ENCODE measurements at places on chromosomes 3 and 15.

GRCh38 chr3:11721479-11721878 lies 77.8 kb upstream of the VGLL4 start:
- no peak overlapping the region for H3K27ac ChIP-seq
- H3K36me3 ChIP-seq = no peaks in the 10 kb centered on the region
- no peak for DNase-seq
- peaks cover 10% of the 10 kb centered on the region for H3K27me3 ChIP-seq

DNA sequence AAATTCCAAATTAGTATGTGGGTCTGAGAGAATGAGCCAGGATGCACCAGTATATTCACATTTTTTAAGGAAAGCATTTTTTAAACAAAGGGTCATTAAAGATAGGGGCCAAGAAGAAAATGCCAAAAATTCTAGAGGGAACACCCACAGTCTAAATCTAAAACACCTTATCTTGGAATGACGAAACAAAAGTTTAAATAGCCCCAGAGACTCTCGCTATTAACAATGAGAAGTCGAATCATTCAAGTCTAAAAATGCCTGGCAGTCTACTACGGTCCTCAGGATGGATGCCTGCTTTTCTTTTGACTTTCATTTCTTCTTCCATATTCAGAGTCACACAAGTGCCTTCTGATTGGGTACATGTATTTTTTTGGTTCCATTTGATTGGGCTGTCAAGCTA lies 66.3 kb downstream of the SSUH2 start:
- H3K36me3 ChIP-seq = no peaks in the 10 kb centered on the region
- H3K27ac ChIP-seq = no peak overlapping the region
- DNase-seq = no peak
- H3K27me3 ChIP-seq = no peaks in the 10 kb centered on the region

- H3K27ac ChIP-seq = peak overlapping the region; percentile 80
- peak overlapping the region; percentile 78 for H3K4me3 ChIP-seq
- peak; percentile 23 for DNase-seq
- H3K27me3 ChIP-seq = peaks cover 12% of the 10 kb centered on the region
Measured at GRCh38 chr3:43285644-43286043, 696 bp upstream of the SNRK start.

GRCh38 chr3:157152930-157153329 lies 7.0 kb downstream of the CCNL1 start:
- peaks cover 29% of the 10 kb centered on the region for H3K4me1 ChIP-seq
- no peaks in the 10 kb centered on the region for H3K27me3 ChIP-seq
- no peak overlapping the region for H3K27ac ChIP-seq
- H3K36me3 ChIP-seq = peaks cover 99% of the 10 kb centered on the region
- H3K4me3 ChIP-seq = no peak overlapping the region
- no peak for DNase-seq

GRCh38 chr3:53080612-53081205 lies 34.8 kb upstream of the SFMBT1 start:
- H3K4me1 ChIP-seq = no peaks in the 10 kb centered on the region
- no peaks in the 10 kb centered on the region for H3K27me3 ChIP-seq
- H3K27ac ChIP-seq = no peak overlapping the region
- no peak overlapping the region for H3K4me3 ChIP-seq
- H3K36me3 ChIP-seq = no peaks in the 10 kb centered on the region
- DNase-seq = no peak

DNA sequence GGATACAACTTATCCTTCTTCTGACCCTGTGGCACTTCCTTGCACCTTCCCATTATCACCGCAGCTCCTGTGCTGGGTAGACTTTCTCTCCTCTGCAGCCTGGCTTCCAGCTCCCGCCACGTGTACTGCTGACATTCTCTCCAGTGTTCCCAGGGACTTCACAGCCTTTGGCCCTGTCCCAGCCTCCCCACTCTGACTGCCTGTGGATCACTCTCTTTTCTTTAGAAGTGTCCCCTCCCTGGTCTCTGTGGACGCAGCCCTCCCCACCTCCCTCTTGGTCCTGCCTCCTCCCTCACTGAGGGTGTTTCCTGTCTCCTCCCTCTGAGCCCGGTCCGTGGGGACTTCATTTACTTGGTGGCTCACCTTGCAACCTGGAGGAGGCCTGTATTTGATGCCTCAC lies 17.4 kb downstream of the PDIA5 start:
- DNase-seq = no peak
- H3K27me3 ChIP-seq = no peaks in the 10 kb centered on the region
- peaks cover 75% of the 10 kb centered on the region for H3K4me1 ChIP-seq
- H3K36me3 ChIP-seq = peaks cover 7% of the 10 kb centered on the region

DNA sequence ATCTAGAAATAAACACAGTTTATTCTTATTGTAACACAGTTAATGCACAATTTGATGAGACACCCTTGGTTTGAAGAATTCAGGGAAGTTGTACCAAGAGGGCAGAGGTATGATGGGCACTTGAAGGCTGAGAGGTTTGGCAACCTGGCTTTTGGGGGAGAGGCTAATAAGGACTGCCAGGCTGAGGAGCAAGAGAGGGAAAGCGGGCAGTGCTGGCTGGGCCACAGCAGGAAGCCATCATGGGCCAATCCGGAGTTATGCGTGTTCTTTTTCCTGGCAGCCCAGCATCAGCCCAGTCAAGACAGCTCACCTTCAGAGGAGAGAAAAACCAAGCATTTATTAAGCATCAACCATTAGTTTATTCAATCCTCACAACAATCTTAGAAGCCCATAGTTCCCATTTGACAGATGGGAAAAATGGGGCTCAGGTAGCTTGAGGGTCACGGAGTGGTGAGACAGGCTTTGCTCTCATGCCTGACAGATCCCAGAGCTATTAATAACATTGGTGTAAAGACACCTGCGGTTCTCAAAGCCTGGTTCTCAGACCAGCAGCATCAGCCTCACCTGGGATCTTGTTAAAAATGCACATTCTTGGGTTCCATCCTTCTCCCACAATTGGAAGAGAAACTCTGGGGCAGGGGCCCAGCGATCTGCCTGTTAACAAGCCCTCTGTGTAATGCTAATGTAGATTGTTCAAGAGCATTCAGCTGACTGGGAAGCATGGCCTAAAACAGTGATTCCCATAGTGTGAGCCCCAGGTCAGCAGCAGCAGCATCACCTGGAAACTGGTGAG lies 183.7 kb downstream of the NTRK3 start:
- no peak for DNase-seq
- no peak overlapping the region for H3K27ac ChIP-seq
- no peaks in the 10 kb centered on the region for H3K4me1 ChIP-seq
- H3K27me3 ChIP-seq = no peaks in the 10 kb centered on the region
- no peaks in the 10 kb centered on the region for H3K36me3 ChIP-seq

- no peaks in the 10 kb centered on the region for H3K36me3 ChIP-seq
- no peak overlapping the region for H3K4me3 ChIP-seq
- no peak overlapping the region for H3K27ac ChIP-seq
- H3K27me3 ChIP-seq = no peaks in the 10 kb centered on the region
- no peaks in the 10 kb centered on the region for H3K4me1 ChIP-seq
- DNase-seq = no peak
Measured at GRCh38 chr3:115859002-115859807, 235.9 kb downstream of the GAP43 start.

DNA sequence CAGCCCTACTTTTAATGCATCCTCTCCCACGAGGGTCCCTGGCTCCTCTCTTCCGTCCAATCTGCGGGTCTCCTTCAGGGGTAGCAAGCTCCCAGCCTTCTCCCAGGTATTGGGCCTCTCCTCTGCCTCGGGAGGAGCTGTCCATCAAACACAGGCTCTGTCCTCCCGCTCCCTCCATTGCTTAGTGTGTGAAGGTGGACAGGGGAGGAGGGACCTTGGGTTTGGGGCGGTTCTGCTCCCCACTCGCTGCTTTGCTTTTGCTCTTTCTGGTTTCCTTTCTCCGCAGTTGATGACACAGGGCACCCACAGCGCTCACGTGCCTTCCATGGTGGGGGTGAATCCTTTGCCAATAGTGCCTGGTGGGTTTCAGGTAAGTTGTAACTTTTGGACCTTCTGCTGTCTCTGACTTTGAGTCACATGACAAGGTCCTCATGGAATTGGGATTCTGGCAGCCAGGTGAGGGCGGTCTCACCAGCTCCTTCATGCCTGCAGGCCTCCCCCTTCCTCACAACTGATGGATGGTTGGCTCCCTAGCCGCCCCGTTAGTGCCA lies 18.9 kb downstream of the MUC20 start:
- H3K36me3 ChIP-seq = no peaks in the 10 kb centered on the region
- no peak for DNase-seq
- peaks cover 1% of the 10 kb centered on the region for H3K27me3 ChIP-seq
- no peak overlapping the region for H3K27ac ChIP-seq
- no peak overlapping the region for H3K4me3 ChIP-seq

DNA sequence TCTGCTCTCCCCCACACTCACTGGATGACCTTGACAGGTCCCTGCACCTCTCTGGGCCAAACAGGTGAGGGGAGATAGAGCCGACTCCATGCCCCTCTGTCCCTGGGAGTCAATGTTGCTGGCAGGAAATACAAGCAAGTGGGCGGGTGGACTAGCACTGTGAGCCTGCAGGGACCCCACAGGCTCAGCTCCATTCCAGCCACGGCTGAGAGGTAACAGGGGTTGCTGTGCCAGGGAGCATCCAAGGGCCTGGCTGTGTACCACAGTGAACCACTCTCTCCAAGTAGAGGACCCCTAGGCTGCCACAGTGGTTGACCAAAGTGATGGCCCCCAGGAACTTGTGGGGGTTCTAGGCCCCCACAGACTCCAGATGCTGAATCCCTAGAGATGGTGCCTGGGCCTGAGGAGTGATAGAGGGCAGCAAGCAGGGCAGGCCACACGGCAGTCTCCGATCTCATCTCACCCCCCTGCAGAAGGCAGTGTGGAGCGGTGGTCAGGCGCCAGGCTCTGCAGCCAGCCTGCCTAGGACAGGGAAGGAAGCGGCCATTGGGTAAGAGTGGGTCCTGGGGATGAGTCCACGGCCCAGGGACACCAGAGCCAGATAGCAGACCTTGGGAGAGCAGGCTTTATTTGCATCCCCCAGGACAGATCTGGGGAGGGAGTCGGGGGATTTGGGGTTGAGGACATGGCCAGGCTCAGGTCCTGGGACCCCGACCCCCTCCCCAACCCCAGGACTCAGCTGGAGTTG lies 3.2 kb downstream of the TNNC1 start:
- H3K4me3 ChIP-seq = no peak overlapping the region
- DNase-seq = no peak
- H3K27me3 ChIP-seq = no peaks in the 10 kb centered on the region
- no peak overlapping the region for H3K27ac ChIP-seq
- no peaks in the 10 kb centered on the region for H3K4me1 ChIP-seq
- H3K36me3 ChIP-seq = no peaks in the 10 kb centered on the region

- no peaks in the 10 kb centered on the region for H3K27me3 ChIP-seq
- DNase-seq = no peak
- no peak overlapping the region for H3K27ac ChIP-seq
- H3K36me3 ChIP-seq = no peaks in the 10 kb centered on the region
- H3K4me3 ChIP-seq = no peak overlapping the region
- no peaks in the 10 kb centered on the region for H3K4me1 ChIP-seq
Measured at GRCh38 chr3:90056281-90057032, 949.0 kb downstream of the EPHA3 start.

GRCh38 chr15:95897651-95898050 lies 432.8 kb upstream of the NR2F2 start:
- no peaks in the 10 kb centered on the region for H3K36me3 ChIP-seq
- DNase-seq = no peak
- H3K4me1 ChIP-seq = no peaks in the 10 kb centered on the region
- no peak overlapping the region for H3K4me3 ChIP-seq

GRCh38 chr15:65211482-65211982 lies 259 bp upstream of the CILP start:
- 0 out of 2 replicates have a peak, but pooled peaks cover 9% of the 10 kb centered on the region for H3K4me1 ChIP-seq
- peak; percentile 78 for DNase-seq
- no peak overlapping the region for H3K4me3 ChIP-seq
- no peaks in the 10 kb centered on the region for H3K27me3 ChIP-seq

- H3K27me3 ChIP-seq = no peaks in the 10 kb centered on the region
- H3K4me3 ChIP-seq = no peak overlapping the region
- no peaks in the 10 kb centered on the region for H3K36me3 ChIP-seq
- no peak overlapping the region for H3K27ac ChIP-seq
- no peak for DNase-seq
- H3K4me1 ChIP-seq = no peaks in the 10 kb centered on the region
Measured at GRCh38 chr3:164658125-164658524, 420.2 kb downstream of the SI start.

GRCh38 chr15:78291698-78292097 lies 7.7 kb downstream of the SKIC8 start:
- no peaks in the 10 kb centered on the region for H3K4me1 ChIP-seq
- H3K27me3 ChIP-seq = no peaks in the 10 kb centered on the region
- H3K36me3 ChIP-seq = peaks cover 60% of the 10 kb centered on the region
- DNase-seq = no peak

- no peak overlapping the region for H3K27ac ChIP-seq
- H3K27me3 ChIP-seq = no peaks in the 10 kb centered on the region
Measured at GRCh38 chr15:96051598-96051997, 278.9 kb upstream of the NR2F2 start.

- no peak for DNase-seq
- H3K27ac ChIP-seq = no peak overlapping the region
- no peaks in the 10 kb centered on the region for H3K27me3 ChIP-seq
- no peaks in the 10 kb centered on the region for H3K36me3 ChIP-seq
Measured at GRCh38 chr15:37135225-37135624, 34.9 kb upstream of the MEIS2 start.

GRCh38 chr15:41494190-41494921 lies 682 bp downstream of the ITPKA start:
- no peaks in the 10 kb centered on the region for H3K36me3 ChIP-seq
- H3K4me3 ChIP-seq = peak overlapping the region; percentile 56
- H3K27me3 ChIP-seq = no peaks in the 10 kb centered on the region
- peaks cover 6% of the 10 kb centered on the region for H3K4me1 ChIP-seq
- no peak overlapping the region for H3K27ac ChIP-seq
- peak; percentile 78 for DNase-seq

GRCh38 chr3:4582624-4583023 lies 89.5 kb downstream of the ITPR1 start:
- peaks cover 1% of the 10 kb centered on the region for H3K4me1 ChIP-seq
- no peak overlapping the region for H3K4me3 ChIP-seq
- no peaks in the 10 kb centered on the region for H3K27me3 ChIP-seq

GRCh38 chr3:15665510-15666150 lies 64.1 kb downstream of the BTD start:
- H3K27me3 ChIP-seq = no peaks in the 10 kb centered on the region
- DNase-seq = no peak
- H3K27ac ChIP-seq = no peak overlapping the region
- peaks cover 56% of the 10 kb centered on the region for H3K36me3 ChIP-seq
- no peak overlapping the region for H3K4me3 ChIP-seq
- H3K4me1 ChIP-seq = no peaks in the 10 kb centered on the region

- no peaks in the 10 kb centered on the region for H3K4me1 ChIP-seq
- H3K4me3 ChIP-seq = no peak overlapping the region
- DNase-seq = no peak
- H3K36me3 ChIP-seq = no peaks in the 10 kb centered on the region
- no peak overlapping the region for H3K27ac ChIP-seq
Measured at GRCh38 chr15:25183581-25184251, 228.9 kb downstream of the SNRPN start.

- no peaks in the 10 kb centered on the region for H3K36me3 ChIP-seq
- no peaks in the 10 kb centered on the region for H3K27me3 ChIP-seq
- DNase-seq = no peak
- no peak overlapping the region for H3K4me3 ChIP-seq
- H3K4me1 ChIP-seq = peaks cover 5% of the 10 kb centered on the region
Measured at GRCh38 chr15:31740203-31740602, 290.1 kb upstream of the CHRNA7 start.

- H3K27me3 ChIP-seq = no peaks in the 10 kb centered on the region
- no peak for DNase-seq
- H3K36me3 ChIP-seq = peaks cover 51% of the 10 kb centered on the region
- no peak overlapping the region for H3K27ac ChIP-seq
Measured at GRCh38 chr15:42444415-42445063, 46.4 kb downstream of the ZNF106 start.

GRCh38 chr3:103126115-103126514 lies 691.3 kb downstream of the ZPLD1 start:
- no peak overlapping the region for H3K4me3 ChIP-seq
- no peaks in the 10 kb centered on the region for H3K36me3 ChIP-seq
- H3K4me1 ChIP-seq = no peaks in the 10 kb centered on the region
- H3K27me3 ChIP-seq = no peaks in the 10 kb centered on the region
- H3K27ac ChIP-seq = no peak overlapping the region
- no peak for DNase-seq
